Activated CD8-positive, alpha-beta memory T cell treated with anti-CD3 and anti-CD28 coated beads, Interleukin-2, amount 50 U/mL, for 4 hours (primary cell): ENCODE measurements at places on chromosomes 1 and 21.

- DNase-seq = no peak
Observed at GRCh38 chr1:217617126-217617525, 13.8 kb downstream of the GPATCH2 start.

GRCh38 chr21:22630953-22631465 is 1632.8 kb downstream of the NCAM2 start:
- no peak for DNase-seq

DNA sequence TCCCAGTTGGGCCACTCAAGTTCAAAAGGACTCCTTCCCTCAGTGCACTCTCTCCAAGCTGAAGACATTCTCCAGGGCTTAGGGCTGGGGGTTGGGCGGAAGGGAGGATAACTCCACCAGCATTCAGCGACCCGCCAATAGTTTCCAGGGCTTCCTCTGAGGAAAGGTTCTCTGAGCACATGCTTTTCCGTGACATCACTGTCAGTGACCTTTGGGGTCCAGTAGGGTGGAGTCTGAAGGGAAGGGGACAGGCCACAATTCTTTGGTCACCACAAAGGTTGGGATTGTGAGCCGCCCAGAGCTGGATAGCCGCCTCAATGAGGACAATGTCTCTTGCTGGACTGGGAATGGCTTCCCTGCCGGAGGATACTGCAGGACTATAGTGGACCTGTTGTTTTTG is 22.8 kb upstream of the RXRG start:
- DNase-seq = no peak

GRCh38 chr1:98143403-98143802 is 222.6 kb upstream of the DPYD start:
- DNase-seq = no peak

DNA sequence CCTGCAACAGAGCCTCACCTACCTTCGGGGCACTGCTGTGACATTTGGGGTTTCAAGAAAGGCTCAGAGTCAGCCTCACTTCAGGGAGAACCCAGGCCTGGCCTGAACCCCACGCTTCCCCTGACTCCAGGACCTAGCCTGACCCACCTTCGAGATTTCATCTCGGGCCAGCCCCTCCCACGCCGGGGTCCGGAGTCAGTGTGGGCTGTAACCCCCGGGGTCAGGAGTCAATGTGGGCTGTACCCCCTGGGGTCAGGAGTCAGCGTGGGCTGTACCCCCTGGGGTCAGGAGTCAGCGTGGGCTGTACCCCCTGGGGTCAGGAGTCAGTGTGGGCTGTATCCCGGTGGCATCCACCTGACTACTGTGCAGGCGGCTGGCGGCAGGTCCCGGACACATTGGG is 183.0 kb upstream of the RAB4A start:
- no peak for DNase-seq

DNA sequence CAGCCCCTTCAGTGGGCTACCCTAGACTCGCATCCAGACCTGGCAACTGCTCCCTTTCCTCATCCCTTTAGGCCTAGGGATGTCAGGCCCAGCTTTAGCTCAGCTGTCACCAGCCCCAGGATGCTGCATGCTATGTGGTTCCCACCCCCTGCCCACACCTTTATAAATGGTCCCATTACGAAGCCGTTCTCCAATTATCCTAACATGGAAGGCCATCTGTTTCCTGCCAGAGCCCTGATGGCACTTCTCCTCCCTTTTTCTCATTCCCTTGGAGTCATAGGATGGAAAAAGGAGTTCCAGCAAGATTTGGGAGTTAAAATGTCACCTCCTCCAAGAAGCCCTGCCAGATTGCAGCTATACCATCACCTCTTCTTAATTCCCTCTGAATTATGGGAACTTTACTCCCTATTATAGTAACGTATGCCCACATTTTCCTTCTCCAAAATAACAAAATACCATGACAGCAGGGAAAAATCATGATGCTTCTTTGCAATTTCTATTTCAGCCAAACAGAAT is 205.0 kb upstream of the GRIK3 start:
- no peak for DNase-seq

- no peak for DNase-seq
Observed at GRCh38 chr1:38738207-38738606, 121.4 kb downstream of the RRAGC start.

GRCh38 chr1:178005450-178005849 is 35.6 kb upstream of the SEC16B start:
- no peak for DNase-seq

GRCh38 chr1:6950001-6950765 is 164.9 kb downstream of the CAMTA1 start:
- no peak for DNase-seq

- no peak for DNase-seq
Observed at GRCh38 chr1:45585110-45585426, 1.2 kb downstream of the NASP start.

DNA sequence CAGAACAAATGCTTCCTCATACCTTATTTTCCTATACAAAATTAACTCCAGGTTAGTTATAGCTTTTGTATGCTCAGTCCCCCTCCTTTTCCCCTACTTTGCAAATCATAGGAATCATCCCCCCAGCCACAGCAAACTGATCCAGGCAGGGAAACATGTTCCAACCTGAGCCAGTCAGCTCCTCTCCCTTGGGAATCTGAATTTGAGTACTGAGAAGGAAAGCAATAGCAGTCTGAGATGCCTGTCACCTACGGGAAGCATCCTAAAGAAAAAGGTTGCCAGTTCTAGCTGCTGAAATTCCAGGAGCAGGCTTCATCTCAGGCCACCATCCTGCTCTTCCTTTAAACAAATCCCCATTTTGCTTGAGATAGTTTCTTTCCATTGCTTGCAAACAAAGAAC is 6.9 kb downstream of the ADSS2 start:
- no peak for DNase-seq

DNA sequence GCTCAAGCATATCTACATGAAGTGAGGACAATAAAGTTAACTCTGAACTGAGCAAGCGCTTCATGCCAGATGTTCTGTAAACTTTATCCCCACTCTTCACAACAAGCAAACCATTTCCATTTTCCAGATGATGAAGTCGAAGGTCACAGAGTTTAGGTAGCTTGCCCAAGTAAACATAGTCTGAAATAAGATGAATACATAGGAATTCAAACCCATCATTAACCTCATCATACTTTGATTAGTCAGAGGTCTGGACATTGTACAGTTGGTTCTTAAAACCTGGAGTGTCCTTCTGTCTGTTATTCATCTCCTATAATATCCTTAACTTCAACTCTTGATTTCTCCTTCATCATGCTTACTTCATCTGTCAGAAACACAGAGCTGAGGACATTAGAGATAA is 180.3 kb upstream of the C8B start:
- DNase-seq = no peak

DNA sequence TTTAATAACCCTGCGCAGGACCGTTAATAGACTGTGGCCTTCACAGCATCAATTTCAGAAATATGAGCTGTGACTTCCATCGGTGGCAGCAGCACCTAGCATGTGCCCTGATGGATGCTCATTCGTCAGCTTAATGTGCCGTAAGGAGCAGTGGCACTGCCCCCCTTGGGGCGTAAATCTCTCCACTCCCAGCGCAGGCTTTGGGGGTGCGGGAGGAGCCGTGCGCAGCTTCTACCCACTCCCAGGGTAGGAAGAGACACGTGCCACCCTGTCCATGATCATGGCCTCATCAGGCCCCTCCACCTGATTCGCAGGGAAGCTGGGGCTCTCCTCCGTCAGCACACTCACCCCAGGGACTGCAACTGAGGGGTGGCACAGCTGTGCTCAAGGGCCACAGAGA is 149.5 kb downstream of the NPHP4 start:
- DNase-seq = no peak

- no peak for DNase-seq
Observed at GRCh38 chr1:16134066-16134801, 21.6 kb downstream of the EPHA2 start.

DNA sequence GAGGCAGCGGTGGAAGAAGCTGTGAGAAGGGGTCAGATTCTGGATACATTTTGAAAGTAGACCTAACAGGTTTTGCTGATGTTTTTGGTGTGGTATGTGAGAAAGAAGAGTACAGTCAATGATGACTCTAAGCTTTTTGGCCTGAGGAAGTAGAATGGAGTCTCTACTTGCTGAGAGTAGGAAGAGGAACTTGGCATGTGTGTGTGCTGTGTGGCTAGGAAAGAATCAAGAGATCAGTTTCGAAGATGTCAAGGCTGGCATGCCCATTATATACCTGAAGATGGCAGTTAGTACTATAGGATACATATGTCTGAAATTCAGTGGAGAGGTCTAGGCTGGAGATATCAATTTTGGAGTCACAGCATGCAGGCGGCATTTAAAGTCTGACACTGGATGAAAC is 64.4 kb downstream of the MAB21L3 start:
- no peak for DNase-seq

GRCh38 chr1:1402072-1402900 is 3.2 kb upstream of the CCNL2 start:
- DNase-seq = no peak

DNA sequence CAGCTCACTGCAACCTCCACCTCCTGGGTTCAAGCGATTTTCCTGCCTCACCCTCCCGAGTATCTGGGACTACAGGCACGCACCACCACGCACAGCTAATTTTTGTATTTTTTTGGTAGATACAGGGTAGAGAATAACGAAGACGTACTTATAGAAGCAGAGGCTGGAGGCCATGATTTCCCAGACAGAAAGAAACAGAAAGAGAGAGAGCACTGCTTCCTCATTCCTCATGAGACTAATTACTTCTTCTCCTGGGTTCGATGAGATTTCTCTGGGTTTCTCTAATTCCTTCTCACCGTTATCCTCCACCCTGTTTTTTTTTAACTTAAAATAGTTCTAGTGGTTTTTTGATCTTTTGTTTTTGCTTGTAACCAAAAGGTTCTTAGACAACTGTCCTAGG is 23.4 kb upstream of the PTP4A2 start:
- DNase-seq = no peak
